ENCODE measurements at places on chromosomes 2 and 18. TPM values are rescaled to one million over a fixed set of nuclear protein-coding genes. Genes with fewer than 3 reads are reported as not detected.

The NAT8 gene
- total RNA-seq: not detected

The RPS27A gene
- total RNA-seq: 2,217 TPM

The XDH gene
- not detected for total RNA-seq

The ADD2 gene
- 10.9 TPM for total RNA-seq

DNA sequence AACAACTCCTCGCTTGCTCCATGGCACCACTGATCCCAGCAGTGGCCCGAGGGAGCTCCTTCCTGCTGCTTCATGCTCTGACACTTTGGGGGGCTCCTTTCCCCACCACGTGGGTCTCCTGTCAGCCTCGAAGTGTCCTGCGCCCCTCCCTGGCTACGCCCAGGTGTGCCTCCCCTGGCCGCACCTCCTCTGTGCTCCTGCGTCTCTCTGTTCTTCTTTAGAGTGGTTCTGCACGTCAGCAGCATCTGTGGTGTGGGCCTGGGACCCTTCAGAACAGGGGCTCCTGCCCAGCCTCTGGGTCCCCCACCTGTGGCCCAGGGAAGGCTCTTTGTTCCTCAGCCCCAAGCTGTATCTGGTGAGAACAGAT is 26.7 kb upstream of the NTSR2 start:
- no peak for DNase-seq

GRCh38 chr2:103401621-103402020 is 639.8 kb downstream of the TMEM182 start:
- no peak for DNase-seq

DNA sequence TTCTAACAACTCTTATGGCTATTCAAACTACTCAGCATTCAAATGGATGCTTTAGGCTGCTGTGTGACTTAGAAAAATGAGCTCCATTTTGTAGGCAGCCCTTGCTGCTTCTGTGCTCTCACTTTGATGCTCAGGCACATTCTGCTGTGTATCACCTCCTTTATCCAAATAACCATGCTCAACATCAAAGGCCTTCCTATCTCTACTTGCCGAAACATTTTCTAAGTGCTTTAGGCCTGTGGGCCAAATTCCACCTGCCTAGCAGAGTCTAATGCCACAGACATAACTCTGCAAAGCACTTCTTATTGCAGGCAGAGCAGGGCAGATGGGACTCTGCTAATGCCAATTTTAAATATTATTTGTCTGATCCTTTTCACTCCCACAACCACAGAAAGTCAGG is 397.4 kb downstream of the RND3 start:
- no peak for DNase-seq

DNA sequence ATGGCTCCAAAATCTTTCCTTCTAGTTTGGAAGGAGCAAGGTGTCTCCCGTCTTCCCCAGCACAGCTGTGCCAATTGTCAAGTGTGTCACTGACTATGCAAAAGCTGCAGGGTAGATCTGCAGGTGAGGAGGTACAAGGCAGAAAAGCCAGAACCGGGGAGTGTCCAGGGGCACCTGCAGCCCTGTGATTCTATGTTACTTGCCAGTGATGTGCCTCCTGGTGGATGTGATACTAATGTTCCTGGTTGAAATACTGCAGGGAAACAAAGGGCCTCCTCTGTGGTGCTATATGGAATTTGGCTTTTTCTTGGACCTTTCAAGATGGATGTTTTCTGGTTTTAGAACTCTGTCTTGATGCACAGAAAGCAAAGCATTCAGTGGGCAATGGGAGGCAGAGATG is 80.3 kb downstream of the ST6GAL2 start:
- DNase-seq: no peak

DNA sequence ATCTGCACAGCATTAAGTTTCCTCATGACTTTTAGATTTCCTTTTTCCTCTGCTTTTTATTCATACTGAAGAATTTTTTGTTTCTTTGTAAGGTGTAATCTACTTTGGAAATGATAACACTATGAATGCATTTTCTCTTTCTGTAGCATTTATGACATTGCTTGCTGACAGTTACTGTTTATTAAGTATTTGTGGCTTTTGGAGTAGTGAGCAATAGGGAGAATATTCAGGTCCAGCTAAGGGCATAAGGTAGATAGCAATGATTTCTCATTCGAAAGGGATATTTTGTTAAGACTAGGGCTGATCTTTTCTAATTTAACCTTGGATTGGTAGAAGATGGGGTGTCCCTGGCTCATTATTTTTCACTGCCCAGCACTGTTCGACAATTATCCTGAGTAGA is 80.3 kb downstream of the XRCC5 start:
- no peak for DNase-seq

GRCh38 chr2:98216616-98217015 is 129.6 kb upstream of the CNGA3 start:
- no peak for DNase-seq

DNA sequence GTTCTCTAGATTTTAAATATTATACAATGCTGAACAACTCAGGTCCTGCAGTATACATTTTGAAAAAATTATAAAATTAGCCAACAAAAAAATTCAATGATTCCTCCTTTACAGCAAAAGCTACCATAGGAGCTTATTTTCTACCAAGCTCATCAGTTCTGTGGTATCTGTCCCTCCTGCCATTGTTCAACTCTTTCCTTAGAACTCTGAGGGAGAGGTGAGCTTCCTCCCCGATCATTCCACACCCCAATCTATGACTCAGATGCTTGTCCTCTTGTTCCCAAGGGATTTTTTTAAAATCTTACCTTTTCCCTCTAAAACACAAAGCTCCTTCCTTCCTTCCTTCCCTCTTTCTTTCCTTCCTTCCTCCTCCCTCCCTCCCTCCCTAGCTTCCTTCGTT is 13.5 kb downstream of the DPP4 start:
- DNase-seq: no peak

DNA sequence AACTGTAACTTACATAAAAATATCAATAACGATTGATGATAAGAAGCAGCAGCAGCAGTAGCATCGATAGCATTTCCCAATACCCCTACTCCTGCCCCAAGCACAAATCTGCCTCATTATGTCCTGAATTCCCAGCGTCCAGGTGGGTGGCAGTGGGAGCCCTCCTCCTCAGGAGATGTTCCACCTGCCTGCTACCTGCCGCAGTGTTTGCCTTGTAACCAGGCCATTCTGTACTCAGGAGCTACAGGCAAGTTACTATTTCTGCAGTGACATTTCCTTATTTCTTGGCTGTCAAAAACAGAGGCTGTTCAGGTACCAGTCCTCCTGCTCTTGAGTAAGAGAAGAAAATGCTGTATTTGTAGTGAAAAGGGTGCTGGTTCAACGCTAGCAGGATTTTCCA is 236.4 kb downstream of the CNTNAP5 start:
- DNase-seq: no peak

DNA sequence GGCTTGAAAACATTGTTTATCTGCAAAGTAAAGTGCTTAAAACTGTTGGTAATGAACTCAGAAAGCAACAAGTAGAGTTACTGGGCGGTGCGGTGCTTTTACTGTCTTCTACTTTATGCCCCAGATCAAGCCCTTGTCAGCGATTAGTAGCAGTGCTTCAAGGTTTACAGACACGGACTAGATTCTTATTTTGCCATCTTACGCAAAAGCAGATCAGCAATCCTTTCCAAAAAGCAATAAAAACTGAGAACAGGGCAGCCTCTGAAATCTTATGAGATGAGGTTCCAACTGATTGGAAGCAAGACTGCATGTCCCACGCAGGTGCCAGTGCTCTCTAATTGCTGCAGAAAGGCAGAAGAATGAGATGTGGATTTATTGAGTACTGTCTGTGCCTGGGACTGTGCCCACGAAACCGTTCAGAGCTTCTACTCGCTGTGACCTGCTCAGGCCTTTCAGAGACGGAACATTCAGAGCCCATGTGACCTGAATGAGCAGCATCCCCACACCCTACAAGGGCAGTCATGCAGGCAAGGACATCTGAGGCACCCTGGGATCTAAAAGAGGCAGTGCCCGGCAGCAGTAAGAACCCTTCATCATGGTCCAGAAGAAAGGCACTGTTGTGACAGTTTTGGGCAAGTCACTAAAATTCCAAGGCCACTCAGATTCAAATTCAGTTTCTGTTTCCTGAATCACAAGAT is 15.7 kb downstream of the COL4A3 start:
- no peak for DNase-seq

- DNase-seq: no peak
Measured at GRCh38 chr18:55777666-55778304, 189.8 kb upstream of the TCF4 start.

Data from naive thymus-derived CD8-positive, alpha-beta T cell (primary cell).